ENCODE measurements at places on chromosomes 6 and 20.

- no peak for DNase-seq
Measured at GRCh38 chr6:151747896-151748295, 59.6 kb upstream of the ESR1 start.

DNA sequence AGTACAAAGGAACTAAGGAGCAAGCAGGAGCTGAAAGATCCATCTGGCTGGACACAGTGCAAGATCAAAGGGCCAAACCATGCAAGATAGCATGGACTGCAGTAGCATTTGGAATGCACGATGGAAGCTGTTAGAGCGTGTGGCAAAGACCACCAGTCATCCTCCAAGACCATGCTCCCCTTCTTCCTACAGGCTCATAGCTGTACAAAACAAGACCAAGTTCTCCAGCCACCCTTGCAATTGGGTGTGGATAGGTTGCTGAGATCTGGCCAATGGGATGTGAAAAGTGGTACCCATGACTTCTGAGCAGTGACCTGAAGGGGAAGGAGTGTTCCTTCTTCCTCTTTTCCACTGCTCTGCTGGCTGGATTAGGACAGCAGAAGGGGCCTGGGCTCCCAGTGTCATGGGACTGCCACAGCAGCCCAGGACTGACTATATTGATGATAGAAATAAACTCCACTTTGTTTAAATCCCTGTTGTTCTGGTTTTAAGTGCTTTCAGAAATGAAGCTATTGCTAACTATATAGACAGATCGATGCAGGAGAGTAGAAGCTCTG is 64.9 kb downstream of the SLC22A23 start:
- DNase-seq, result no peak

- no peak for DNase-seq
Measured at GRCh38 chr6:149983145-149983544, 19.4 kb downstream of the ULBP1 start.

DNA sequence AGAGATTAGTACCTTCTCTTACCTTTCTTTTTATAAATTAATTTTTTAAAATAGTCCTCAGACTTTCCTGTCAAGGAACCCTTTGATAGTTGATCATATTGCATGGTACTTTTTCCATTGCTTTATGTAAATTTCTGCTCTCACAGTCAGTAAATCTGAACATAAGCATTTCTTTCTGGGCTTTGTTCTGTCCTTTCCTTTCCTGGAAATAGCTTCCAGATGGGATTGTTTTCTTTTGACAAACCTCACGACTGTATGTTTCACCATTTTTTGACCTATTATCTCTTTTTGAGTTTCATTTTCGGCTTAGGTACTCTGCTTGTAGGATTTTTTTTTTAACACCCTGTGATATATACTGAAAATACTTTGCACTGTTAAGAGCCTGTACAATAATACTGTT is 32.6 kb downstream of the UTRN start:
- DNase-seq, result no peak

DNA sequence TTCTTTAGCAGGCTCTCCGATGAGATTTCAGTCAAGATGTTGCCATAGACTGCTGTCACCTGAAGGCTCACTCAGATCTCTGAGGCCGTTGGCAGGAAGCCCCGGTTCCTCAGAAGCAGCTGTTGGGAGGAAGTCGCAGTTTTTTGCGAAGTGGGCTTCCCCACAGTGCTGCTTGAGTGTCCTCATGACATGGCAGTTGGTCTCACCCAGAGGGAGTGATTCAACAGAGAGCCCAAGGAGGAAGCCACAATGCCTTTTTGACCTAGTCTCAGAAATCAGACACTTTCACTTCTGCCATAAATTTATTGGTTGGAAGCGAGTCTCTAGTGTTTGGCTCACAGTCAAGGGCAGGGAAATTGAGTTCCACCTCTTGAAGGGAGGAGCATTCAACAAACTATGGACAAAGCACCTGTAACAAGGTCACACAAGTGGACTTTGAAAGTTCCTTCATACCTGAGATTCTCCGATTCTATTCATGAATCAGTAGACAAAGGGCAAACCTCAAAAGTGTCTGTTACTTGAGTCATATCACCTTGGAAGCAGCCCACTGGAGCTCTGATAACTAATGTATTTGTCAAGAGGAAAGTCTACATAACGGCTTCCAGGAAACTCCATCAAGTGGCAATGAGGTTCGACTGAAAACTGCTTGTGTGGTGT is 208.3 kb downstream of the TASP1 start:
- DNase-seq, result peak; percentile 42

DNA sequence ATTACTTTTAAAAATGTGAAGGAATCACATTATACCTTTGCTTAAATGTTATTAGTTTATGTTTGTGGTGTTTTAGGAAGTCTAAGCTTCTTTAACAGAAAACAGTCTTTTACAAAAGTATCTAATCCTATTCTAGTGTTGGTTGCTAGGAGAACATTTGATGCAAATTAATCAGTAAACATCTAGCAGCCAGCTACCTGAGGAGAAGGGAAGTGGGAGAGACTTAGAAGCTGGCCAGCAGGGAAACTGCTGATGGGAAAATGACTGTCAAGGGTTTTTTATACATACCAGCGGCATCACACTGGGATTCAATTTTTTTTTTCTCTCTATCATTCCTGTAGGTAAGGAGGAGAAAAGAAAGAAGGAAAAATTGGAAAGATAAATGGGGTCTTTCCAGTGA is 686.0 kb upstream of the MMS22L start:
- DNase-seq, result no peak

DNA sequence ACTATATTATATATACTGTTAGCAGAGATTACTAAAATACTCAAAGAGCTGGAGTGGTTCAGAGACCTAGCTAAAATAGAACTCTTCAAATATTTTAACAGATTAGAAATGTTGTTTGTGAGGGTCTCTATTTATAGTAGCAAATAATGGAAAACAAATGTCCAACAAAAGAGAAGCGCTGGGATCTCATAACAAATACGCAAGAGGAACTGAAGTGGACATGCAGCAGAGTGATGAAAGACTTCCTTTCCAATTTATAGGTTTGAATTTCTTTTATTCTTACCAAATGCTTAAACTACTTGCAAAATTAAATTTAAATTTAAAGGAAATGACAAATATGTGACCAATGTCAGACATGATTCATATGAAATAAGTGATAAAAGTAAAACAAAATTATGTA is 49.9 kb downstream of the PIGU start:
- DNase-seq, result no peak

GRCh38 chr6:31622684-31623091 is 2.2 kb downstream of the PRRC2A start:
- DNase-seq, result no peak

DNA sequence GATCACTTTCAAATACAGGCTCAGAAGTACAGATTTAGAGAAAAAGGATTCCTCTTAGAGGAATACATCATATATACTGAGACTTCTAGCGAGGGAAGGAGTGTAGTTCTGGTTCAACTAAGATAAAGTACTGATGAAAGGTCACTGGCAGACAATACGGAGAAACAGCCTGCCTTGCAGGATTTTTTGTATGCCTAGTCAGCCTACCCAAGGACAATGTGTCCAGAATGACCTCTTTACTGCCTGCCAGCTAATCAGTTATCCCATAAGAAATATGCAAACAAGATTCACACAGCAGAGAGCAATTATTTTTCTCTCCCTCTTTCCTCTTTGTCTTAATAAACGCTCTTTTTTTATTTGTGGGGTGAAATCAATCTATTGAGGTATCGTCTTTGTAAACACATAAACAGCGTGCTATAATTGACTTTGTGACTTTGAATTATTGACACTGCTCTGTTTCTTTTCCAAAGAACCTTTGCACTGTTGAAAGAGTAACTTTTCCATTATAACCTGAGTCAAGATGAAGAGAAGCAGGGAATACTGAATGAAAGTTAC is 1.4 kb upstream of the TSPYL4 start:
- DNase-seq, result no peak

DNA sequence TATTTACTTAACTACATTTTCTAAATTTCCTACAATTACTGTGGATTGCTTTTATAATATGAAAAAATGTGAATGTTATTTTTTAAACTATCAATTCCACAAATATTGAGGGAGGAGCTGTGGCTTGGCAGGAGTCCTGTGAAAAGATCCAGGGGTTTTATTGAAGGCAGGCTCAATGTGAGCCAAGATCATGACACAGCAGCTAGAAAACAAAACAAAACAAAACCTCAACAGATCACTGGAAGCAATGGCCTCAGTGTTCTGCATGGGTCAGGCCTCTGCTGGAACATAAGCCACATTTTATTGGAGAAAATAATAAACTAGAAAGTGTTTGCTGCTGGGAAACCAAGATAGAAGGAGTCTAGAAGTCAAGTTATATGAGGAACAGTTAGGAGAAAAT is 19.4 kb upstream of the RCAN2 start:
- DNase-seq, result no peak

GRCh38 chr6:84260196-84260595 is 32.8 kb upstream of the CEP162 start:
- no peak for DNase-seq

- DNase-seq, result no peak
Measured at GRCh38 chr6:166365806-166366205, 16.9 kb downstream of the MPC1 start.

GRCh38 chr20:58627212-58628072 is 23.6 kb upstream of the STX16 start:
- no peak for DNase-seq

GRCh38 chr20:38085026-38085425 is 51.5 kb downstream of the RPRD1B start:
- no peak for DNase-seq

GRCh38 chr20:33811776-33812151 is 616 bp downstream of the CHMP4B start:
- DNase-seq, result no peak

DNA sequence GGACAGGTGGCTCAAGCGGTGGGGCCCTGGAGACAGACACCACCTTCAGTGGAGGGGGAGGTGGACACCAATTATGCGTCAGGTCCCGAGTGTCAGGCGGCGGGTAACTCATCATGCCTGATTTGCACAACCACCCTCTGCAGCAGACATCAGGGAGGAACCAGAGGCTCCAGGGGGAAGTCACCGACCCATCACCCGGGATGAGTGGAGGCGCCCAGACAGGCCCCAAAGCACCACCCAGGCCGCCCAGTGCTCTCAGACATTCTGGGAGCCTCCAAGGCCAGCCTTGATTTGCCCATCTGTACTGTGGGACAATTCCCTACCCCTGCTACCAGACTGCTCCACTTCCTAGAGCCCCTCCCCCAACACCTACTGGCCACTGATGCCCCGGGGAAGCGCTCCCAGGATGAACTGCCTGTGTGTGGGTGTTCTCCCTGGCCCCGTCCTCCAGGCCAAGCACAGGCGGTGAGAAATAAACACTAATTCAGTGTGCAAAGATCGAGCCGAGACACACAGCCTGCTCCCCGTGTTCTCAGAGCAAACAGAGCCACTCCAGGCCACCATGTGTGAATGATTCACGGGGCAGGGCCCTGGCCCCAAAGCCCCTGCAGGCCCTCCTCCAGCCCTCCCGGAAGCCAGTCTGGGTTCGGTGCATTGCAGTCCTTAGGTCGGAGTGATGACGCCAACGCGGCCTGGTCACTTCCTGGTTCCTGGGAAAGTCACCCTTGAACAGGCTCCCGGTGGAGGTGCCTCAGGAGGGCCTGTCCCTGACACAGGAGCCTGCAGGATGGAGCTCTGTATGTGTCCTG is 107.2 kb downstream of the ASXL1 start:
- peak; percentile 87 for DNase-seq

DNA sequence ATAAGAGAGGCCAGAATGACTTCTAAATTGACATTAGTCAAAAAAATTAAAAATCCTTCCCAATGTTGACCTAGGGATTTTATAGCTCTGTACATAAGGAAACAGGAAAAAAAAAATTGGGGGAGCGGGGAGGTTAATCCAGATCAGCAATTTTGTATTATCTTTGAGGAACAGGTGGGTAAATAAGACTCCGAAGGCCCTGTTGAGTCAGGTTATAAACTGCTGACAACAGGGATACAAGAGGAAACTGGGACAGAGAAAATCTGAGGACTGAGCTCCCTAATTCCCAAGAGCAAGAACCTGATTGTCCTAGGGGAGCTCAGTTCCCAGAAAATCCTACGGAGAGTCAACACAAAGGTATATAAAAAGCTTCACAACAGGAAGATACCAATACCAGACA is 26.8 kb upstream of the CRIP3 start:
- no peak for DNase-seq

DNA sequence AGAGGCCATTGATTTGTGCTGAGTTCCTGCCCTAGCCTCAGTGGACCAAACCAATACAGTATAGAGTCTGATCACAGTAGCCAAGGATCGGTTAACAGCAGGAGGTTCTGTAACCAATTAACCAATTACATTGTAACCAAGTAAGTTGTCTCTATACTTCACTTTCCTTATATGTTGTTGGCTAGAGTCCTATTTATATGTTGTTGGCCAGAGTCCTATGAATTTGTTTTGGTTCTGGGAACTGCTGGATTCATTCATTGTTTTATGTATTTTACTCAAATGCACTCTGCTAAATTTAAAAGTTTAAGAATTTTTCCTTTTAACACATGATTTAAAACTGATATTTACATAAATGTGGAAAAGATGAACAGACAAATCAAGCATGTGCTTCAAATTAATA is 597.4 kb upstream of the HS3ST5 start:
- DNase-seq, result no peak

DNA sequence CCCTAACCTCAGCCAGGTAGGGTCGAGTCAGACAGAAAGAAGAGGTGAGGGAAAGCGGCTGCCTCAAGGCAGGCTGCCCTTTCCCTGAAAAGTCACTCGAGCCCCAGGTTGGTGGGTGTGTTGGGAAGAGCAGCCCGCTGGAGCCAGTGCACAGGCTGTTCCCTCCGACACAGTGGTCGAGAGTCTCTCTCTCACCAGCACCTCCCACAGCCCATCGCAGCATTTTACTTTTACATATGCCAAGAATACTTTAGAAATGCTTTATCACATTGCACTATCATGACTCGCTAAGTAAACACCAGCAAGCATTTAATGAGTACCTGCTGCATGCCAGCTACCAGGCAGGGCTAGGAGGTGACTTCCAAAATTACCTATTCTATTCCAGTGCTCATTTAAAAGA is 1.7 kb downstream of the PRPH2 start:
- DNase-seq, result no peak

DNA sequence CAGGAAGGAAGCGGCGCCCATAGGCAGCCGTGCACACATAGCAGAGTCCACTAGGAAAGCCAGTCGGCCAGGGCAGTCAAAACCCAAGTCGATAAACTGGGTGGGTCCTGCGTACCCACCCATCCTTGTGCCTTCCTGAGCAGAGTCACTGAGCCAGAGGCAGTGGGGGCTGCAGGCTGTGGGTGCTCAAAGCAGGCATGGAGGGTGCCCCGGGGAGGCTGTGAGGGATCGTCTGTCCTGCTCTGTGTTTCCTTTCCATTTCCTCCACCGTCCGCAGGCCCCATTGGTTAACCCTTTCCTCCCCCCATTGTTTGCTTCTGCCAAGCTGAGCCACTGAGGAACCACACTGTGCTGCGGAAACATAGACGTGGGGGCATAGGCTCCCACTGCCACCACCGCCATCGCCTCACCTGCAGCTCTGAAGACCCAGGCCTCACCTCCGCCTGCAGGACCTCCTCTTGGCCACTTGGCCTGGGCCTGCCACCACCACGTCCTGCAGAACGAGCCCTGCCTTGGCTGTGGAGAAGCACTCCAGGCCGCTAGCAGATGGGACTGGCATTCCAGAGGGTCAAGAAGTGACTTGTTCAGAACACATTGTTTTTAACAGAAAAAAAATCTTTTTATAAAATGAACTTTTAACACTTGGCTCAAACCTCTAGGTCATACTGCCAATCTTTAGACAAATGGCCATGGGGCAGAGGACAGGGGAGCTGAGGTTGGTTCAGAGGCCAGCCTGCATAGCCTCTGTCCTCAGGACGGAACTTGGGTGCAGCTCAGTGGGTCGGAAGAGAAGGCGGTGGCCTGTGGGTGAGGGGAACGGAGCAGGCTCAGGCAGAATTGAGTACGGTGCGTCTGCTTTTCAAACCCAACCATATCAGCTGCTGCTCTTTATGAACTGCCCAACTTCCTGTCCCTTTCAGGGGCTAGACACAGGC is 52.6 kb downstream of the TCP11 start:
- DNase-seq, result no peak
